ENCODE measurements at places on chromosomes 3 and 15.

GRCh38 chr15:49064884-49065283, 18.6 kb upstream of the SECISBP2L start:
- DNase-seq, result no peak

DNA sequence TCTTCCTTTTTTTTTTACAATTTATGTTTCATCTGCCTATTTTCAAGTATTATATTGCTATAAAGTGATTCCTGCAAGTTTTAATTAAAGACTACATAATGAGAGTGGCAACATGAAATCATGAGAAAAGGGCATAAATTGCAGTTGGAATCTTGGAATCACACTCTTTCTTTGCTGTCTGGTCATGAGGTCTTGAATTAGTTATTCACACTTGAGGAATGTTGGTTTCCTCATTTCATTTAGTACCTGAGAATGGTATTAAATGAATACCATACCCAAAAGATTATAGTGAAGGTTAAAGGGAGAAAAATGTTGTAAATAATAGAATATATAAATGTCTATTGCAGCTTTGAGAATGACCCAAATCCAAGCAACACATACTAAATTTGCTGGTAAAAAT, 25.8 kb upstream of the CNTN3 start:
- no peak for DNase-seq

DNA sequence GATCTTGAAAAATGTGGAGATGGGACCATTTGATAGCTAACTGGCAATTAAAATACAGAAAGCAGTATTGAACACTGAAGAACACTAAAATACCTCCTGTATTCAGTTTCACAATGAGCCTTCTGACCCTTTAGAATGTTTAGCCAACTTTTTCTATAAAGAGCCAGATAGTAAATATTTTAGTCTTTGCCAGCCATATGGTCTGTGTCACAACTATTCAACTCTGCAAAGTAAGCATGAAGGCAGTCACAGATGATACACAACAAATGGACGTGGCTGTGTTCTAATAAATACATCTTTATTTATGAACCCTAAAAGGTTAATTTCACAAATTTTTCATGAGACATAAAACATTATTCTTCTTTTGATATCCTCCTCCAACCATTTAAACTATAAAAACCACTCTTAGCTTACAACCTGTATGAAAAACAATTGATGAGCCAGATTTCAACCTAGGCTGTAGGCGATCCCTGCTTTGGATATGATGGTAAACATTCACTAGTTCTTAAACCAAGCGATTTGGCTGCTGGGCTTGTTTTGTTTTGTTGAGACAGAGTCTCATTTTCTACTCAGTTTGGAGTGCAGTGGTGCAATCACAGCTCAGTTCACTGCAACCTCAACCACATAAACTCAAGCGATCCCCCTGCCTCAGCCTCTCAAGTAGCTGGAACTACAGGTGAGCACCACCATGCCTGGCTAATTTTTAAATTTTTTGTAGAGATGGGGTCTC, 13.6 kb upstream of the CSPG5 start:
- DNase-seq, result no peak

DNA sequence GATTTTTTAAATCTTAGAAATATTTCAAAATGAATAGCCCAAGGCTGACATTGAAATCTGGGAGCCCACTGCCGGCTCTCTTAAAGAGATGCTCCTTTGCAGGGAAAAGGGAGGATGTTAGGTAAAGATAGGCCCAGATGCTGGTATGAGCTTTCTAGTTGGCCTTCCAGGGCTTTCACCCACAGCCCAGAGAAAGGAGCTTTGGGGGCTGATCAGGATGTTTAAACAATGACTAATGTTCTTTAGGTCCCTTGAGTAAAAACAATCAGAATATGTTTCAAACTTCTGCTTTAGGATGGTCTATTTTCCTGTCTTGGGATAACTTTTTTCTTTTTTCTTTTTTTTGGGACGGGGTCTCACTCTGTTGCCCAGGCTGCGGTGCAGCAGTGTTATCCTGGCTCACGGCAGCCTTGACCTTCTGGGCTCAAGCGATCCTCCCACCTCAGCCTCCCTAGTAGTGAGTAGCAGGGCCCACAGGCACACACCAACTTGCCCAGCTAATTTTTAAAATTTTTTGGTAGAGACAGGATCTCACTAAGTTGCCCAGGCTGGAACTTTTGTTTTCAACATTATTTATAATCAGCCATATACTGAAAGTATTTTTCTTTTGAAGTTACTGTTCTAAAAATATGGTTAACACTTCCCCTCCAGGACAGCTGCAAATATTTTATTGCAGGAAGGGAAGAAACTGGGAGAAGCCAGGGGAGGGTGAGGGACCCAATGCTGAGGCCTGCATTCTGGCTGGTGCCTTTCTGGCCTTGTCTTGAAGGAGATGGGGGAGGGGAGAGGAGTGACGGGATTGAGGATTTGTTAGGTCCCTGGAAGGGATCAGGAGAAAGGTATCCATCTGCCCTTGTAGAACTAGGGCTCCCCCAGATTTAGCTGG, 70.1 kb downstream of the TRAK1 start:
- DNase-seq, result no peak

DNA sequence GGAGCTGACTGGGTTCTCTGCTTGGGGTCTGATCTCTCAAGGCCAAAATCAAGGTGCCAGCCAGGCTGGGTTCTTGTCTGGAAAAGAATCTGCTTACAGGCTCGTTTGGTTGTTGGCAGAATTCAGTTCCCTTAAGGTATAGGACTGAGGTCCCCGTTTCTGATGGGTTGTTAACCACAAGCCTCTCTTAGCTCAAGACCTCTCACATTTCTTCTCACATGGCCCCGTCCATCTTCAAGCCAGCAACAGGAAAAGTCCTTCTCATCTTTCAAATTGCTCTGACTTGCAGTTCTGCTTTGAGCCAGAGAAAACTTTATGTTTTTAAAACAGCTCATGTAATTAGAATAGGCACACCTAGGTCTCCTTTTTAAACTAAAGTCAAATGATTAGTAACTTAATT, 20.4 kb downstream of the UACA start:
- no peak for DNase-seq

DNA sequence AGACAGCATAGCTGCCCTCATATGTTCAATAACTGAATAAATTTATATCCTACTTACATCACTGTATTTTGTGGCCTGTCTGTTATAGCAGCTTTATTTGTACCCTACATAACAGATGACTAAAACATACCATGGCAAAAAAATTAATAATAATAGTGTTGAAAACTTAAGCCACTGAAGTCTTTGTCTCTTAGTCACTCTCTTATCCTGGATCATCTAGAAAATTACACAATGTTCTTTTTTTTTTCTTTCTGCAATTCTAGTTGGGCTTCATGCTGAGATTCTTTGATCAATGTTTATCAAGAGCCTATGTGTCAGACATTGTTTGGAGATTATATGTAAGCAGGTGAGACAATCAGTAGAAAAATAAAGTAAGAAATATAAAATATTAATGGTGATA, 519.3 kb upstream of the ARPP21 start:
- DNase-seq, result no peak

DNA sequence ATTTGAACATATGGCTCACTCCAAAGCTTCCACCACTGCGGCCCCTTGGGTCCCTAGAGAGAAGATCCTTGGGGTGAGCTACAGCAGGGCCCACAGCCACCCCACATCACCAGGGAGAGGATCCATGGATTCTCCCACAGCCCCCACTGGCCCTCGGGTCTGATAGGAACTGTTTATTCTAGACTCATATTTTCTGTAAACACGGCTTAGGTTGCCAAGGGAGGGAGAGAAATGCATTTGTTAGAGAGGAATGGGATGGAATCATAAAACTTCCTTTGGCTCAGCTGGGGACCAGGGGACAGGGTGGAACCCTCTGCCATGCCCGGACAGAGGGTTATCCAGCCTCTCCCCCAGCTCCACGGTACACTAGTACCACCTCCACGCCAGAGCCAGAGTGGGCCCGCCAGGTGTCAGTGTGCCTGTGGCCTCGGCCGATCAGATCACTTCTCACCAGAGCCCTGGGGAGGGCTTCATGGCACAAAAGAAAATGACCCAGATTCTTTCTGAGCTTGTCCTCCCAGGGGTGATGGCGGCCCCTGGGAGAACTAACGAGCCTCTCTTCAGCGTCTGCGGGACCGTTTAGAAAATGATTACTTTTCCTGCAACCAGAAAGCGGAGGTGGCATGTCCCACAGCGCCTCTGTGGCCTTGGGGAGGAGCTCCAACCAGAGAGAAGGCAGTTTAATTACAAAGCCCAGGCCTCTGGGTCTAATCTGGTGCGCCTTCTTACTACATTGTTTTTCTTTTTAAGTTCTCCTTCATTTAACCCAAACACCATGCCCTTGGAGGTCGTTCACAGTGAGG, 33.7 kb downstream of the ADCY5 start:
- no peak for DNase-seq

DNA sequence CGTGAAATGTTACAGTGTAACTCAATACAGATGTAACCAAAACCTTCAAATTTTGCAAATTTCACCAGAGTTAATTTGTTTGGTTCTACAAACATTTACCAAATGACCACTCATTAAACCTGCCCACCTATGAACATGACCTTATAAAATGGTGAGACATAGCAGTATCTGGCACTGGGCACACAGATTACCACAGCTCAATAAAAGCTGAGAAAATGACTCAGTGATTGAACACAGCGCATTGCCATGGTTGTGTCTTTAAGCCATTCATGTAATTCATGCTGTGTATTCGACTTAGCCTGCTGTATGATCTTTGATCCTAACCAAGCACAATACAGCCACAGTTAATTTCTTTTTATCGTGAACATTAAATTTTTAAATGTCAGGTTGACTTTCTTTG, 11.3 kb downstream of the PPARG start:
- DNase-seq, result no peak

GRCh38 chr3:107670986-107671385, 148.2 kb downstream of the BBX start:
- DNase-seq, result no peak

GRCh38 chr3:32551496-32551895, 19.2 kb downstream of the DYNC1LI1 start:
- DNase-seq, result no peak

- DNase-seq, result no peak
These were observed 6.4 kb downstream of the TMCO5A start for GRCh38 chr15:37940876-37941275.

DNA sequence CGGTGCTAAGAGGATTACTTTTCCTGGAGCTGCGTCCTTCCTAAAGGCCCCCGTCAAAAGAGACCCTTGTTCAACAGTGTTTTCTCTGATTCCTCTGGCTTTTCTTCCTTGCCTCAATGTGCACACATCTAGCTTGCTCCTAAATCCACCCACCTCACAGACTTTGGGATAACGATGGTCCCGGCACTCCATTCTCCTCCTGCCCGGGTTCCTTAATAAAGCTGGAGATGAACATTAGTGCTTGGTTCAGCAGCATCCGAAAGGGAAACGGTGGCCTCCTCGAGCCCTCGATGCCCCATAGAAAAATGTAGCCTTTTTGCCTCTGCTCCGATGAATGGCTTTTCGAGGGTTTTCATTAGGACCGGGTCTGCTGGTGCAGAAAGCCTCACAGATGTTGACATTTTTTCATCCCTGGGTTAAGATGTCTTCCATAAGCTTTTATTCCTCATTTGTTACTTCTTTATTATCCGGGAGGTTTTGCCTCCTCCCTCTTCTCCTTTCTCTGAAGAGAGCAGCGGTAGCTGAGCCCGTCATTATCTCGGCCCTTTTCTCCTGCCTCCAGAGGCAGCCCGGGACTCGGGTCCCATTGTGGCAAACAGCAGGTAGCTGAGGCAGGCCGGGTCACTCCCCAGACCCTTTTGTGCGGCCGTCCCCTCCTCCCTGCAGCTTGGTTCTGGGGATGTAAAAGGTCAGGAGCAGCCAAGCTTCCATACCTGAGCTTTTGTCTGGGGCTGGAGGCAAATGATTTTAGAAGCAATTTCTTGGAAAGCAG, 64.6 kb downstream of the CPN2 start:
- DNase-seq, result no peak

GRCh38 chr15:35141743-35142471, 56.8 kb upstream of the NANOGP8 start:
- DNase-seq, result no peak
